Neural progenitor cell (in vitro differentiated cells): ENCODE measurements at places on chromosomes 2 and 18.

DNA sequence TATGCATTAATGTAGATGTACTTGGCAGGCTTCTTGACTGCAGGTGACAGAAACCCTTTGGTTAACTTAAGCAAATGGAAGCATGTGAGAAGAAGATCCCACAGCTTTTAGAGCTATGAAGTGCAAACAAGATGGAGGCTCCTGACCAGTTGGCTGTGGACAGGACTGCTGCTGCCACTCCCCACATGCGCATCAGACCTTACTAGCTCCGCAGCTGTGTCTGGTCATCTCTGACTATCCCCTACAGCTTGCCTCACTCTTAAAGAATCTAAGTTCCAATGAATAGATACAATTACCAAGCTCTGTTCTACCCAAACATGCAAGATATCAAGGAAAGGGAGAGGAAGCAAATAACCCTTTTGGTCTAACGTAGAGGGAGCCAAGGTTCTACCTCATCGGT lies 587.6 kb downstream of the DSC3 start:
- no peaks in the 10 kb centered on the region for H3K4me1 ChIP-seq
- DNase-seq = no peak
- H3K36me3 ChIP-seq = no peaks in the 10 kb centered on the region
- no peak overlapping the region for H3K4me3 ChIP-seq
- H3K27ac ChIP-seq = no peak overlapping the region
- no peaks in the 10 kb centered on the region for H3K27me3 ChIP-seq

GRCh38 chr2:40150266-40150665 lies 301.6 kb downstream of the SLC8A1 start:
- DNase-seq = no peak
- H3K4me1 ChIP-seq = peaks cover 8% of the 10 kb centered on the region
- H3K36me3 ChIP-seq = no peaks in the 10 kb centered on the region
- H3K27me3 ChIP-seq = no peaks in the 10 kb centered on the region
- H3K27ac ChIP-seq = no peak overlapping the region

DNA sequence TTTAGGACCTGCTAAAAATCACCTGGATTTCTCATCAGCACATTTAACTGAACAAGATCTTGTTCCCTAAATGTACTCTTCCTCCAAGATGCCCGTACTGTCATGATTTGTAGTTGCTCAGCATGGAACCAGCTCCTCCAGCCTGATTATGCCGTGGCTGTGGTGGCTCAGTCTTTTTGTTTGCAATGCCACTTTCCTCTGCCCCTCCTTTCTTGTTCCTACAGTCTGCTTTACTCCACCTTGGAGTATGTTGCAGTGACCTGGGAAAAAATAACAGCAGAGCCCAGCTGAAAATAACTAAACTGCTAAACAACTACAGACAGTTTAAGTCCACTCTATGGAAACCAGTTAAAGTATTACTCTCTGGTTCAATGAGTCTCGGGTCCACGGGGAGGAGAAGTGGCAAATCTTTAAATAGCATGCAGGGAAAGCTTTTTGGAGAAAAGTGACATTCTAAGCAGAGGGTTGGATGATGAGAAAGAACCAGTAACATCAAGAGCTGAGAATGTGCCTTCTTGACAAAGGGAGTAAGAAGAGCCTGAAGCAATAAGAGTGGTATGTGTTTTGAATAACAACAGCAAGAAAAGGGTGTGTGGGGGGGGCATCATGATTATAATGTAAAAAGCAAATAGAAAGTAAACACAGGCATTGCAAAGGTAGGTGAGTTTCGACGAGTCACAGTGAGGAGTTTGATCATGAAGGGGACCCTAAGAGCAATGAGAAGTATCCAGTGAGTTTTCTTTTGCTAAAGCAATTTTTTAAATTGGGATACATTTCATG lies 225.7 kb downstream of the TMX3 start:
- peak; percentile 45 for DNase-seq
- no peaks in the 10 kb centered on the region for H3K36me3 ChIP-seq
- no peak overlapping the region for H3K27ac ChIP-seq
- H3K4me3 ChIP-seq = no peak overlapping the region
- H3K27me3 ChIP-seq = no peaks in the 10 kb centered on the region
- H3K4me1 ChIP-seq = peaks cover 6% of the 10 kb centered on the region

DNA sequence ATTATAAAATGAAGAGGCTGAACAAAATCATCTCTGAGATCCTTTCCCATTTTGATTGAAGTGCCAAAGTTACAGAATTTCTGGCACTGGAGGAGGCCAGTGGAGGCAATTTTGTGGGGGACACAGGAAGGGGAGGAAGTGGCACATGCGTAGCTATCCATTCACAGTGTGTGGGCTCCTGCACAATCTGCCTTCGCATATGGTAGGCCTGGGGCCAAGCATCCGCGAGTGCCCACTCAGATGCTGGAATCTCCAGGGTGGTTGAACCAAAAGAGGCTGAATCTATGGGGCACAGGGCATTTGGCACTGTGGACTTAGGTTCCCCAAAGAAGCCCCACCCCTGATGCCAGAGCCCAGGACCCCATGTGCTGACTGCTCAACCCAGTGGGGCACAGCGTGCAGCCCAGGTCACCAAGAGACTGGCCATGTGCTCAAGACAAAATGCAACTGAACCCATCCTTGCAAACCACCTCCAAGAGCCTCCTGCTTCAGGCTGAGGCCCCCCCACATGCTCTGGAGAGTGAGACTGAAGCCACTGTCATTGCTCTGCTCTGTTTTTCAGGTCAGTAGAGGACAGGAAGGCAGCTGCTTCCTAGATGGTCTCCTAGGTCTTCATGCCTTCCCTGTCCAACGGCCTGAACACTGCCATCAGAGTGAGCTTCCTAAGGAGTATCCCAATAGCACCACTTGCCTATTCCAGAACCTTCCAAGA lies 28.5 kb downstream of the ST8SIA5 start:
- H3K4me3 ChIP-seq = no peak overlapping the region
- H3K36me3 ChIP-seq = no peaks in the 10 kb centered on the region
- no peak for DNase-seq
- H3K4me1 ChIP-seq = no peaks in the 10 kb centered on the region
- no peaks in the 10 kb centered on the region for H3K27me3 ChIP-seq
- no peak overlapping the region for H3K27ac ChIP-seq

GRCh38 chr2:181798022-181798421 lies 93.5 kb upstream of the ITPRID2 start:
- no peaks in the 10 kb centered on the region for H3K36me3 ChIP-seq
- H3K4me3 ChIP-seq = no peak overlapping the region
- no peaks in the 10 kb centered on the region for H3K4me1 ChIP-seq
- no peaks in the 10 kb centered on the region for H3K27me3 ChIP-seq
- no peak for DNase-seq
- H3K27ac ChIP-seq = no peak overlapping the region

GRCh38 chr2:233389601-233390125 lies 35.4 kb downstream of the DGKD start:
- no peak overlapping the region for H3K27ac ChIP-seq
- H3K27me3 ChIP-seq = no peaks in the 10 kb centered on the region
- no peak overlapping the region for H3K4me3 ChIP-seq
- H3K36me3 ChIP-seq = no peaks in the 10 kb centered on the region
- H3K4me1 ChIP-seq = peaks cover 11% of the 10 kb centered on the region

- peaks cover 93% of the 10 kb centered on the region for H3K4me1 ChIP-seq
- no peak for DNase-seq
- no peak overlapping the region for H3K4me3 ChIP-seq
- no peaks in the 10 kb centered on the region for H3K36me3 ChIP-seq
- H3K27me3 ChIP-seq = no peaks in the 10 kb centered on the region
- H3K27ac ChIP-seq = peak overlapping the region; percentile 92
Measured at GRCh38 chr18:36449451-36449850, 151.9 kb downstream of the FHOD3 start.

DNA sequence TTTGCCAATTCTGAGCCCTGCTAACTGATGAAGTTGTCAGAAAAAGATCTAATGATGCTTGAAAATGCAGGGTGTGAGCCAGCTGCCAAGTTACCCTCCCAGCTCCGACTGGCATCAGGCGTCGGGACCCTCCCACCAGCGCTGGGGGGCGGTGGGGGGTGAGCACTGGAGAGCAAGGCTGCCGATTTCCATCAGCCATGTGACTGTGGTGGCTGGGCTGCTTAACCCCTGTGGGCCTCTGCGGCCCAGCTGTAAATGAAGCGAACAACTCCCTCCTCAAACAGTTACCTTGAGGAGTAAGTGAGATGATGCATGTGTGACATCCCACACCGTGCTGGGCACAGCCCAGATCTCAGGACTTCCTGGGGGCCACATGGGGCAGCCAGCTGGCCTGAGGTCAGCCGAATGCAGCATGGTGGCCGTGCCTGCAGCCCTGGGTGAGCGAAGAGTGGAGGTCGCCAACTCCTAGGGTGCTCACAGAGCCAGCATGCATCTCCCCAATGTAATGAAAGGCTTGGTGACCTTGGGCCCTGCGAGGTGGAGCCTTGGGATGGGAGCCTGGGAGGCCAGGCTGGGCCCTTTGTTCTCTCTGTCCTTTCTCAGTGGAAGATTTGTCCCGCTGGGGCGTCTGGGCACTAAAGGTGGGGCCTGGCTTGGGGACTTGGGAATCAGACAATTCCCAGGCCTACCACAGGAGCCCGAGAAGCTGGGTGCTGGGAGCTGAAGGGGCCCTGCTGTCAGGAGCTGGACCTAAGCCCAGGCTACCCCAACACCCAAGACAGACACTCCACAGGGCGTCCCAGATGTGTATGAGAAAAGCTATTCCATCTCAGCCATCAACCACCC lies 25.1 kb downstream of the CIB4 start:
- no peaks in the 10 kb centered on the region for H3K36me3 ChIP-seq
- peaks cover 54% of the 10 kb centered on the region for H3K4me1 ChIP-seq
- no peak for DNase-seq
- peaks cover 41% of the 10 kb centered on the region for H3K27me3 ChIP-seq
- no peak overlapping the region for H3K27ac ChIP-seq
- H3K4me3 ChIP-seq = no peak overlapping the region

- no peaks in the 10 kb centered on the region for H3K36me3 ChIP-seq
- no peaks in the 10 kb centered on the region for H3K4me1 ChIP-seq
- H3K4me3 ChIP-seq = no peak overlapping the region
- H3K27me3 ChIP-seq = no peaks in the 10 kb centered on the region
Measured at GRCh38 chr2:239472235-239472775, 71.5 kb upstream of the HDAC4 start.

- H3K4me1 ChIP-seq = no peaks in the 10 kb centered on the region
- no peaks in the 10 kb centered on the region for H3K36me3 ChIP-seq
- no peak overlapping the region for H3K27ac ChIP-seq
- H3K4me3 ChIP-seq = no peak overlapping the region
- H3K27me3 ChIP-seq = no peaks in the 10 kb centered on the region
Measured at GRCh38 chr2:127072970-127073369, 34.0 kb downstream of the BIN1 start.

- no peaks in the 10 kb centered on the region for H3K36me3 ChIP-seq
- no peaks in the 10 kb centered on the region for H3K27me3 ChIP-seq
- H3K4me1 ChIP-seq = no peaks in the 10 kb centered on the region
- no peak for DNase-seq
Measured at GRCh38 chr2:19787134-19787533, 114.6 kb downstream of the TTC32 start.

- peak; percentile 73 for DNase-seq
- no peak overlapping the region for H3K4me3 ChIP-seq
- no peak overlapping the region for H3K27ac ChIP-seq
- H3K36me3 ChIP-seq = no peaks in the 10 kb centered on the region
- peaks cover 7% of the 10 kb centered on the region for H3K4me1 ChIP-seq
- no peaks in the 10 kb centered on the region for H3K27me3 ChIP-seq
Measured at GRCh38 chr2:179898873-179899272, 37.5 kb upstream of the ZNF385B start.

DNA sequence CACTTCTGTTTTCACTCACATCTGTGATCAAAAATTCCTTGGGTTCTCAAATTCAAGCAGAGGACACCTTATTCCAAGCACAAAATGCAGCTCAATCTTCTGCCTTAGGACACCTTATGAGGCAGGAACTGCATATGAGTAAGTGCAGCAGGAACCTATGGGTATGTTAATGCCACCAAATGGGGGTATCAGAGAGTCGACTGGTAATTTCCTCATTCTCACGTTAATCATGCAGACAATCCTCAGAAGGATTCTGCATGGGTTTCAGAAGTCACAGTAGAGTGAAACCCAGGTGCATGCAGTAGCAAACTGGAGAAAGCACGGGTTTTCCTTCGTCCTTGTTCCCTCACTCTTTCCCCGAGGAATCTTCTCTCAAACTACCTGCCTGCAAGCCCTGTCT lies 452.8 kb downstream of the CBLN2 start:
- no peak overlapping the region for H3K27ac ChIP-seq
- H3K27me3 ChIP-seq = no peaks in the 10 kb centered on the region
- no peaks in the 10 kb centered on the region for H3K36me3 ChIP-seq
- H3K4me3 ChIP-seq = no peak overlapping the region

DNA sequence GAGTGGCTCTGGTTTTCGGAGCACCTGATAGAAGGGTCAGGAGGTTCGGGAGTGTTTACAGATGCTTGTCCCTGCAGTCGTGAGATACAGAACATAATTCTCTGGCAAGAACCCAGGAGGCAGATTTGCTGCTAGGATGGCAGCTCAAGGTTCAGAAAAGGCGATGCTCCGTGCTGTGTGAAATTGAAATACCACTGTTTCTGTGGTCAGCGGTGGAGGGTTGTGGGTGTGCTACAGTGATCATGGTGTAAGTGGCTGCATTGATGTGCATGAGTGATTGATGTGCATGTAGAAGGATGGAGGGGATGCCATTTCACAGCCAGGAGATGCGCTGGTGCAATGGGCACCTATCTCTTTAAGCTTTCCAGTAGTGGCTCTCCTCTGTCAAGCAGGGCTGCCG lies 322.1 kb downstream of the GALR1 start:
- no peaks in the 10 kb centered on the region for H3K27me3 ChIP-seq
- no peaks in the 10 kb centered on the region for H3K36me3 ChIP-seq
- no peak overlapping the region for H3K4me3 ChIP-seq
- H3K27ac ChIP-seq = no peak overlapping the region
- no peaks in the 10 kb centered on the region for H3K4me1 ChIP-seq

DNA sequence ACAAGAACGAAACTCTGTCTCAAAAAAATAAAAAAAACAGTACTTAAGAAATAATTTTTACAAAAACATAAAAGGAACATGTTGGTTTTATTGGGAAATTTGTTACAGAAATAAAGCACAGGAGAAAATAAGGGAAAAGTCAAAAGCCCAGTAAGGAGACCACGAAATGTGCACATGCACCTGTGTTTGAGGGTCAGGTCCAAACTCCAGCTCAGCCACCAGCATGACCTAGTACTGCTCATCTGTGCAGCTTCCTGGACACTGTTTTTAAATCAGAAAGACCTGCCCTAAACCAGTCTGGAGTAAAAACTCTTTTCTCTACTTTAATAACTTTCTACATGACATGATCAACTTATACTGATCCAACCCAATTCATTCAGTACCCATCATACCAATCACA lies 21.2 kb downstream of the RNF149 start:
- DNase-seq = no peak
- no peaks in the 10 kb centered on the region for H3K27me3 ChIP-seq
- peaks cover 4% of the 10 kb centered on the region for H3K36me3 ChIP-seq
- H3K4me1 ChIP-seq = no peaks in the 10 kb centered on the region

- peak overlapping the region; percentile 83 for H3K4me3 ChIP-seq
- no peak overlapping the region for H3K27ac ChIP-seq
- peaks cover 3% of the 10 kb centered on the region for H3K4me1 ChIP-seq
- H3K27me3 ChIP-seq = no peaks in the 10 kb centered on the region
- H3K36me3 ChIP-seq = no peaks in the 10 kb centered on the region
Measured at GRCh38 chr18:36828157-36828629, 609 bp downstream of the TPGS2 start.
